ENCODE measurements at places on chromosomes 5 and 9.

DNA sequence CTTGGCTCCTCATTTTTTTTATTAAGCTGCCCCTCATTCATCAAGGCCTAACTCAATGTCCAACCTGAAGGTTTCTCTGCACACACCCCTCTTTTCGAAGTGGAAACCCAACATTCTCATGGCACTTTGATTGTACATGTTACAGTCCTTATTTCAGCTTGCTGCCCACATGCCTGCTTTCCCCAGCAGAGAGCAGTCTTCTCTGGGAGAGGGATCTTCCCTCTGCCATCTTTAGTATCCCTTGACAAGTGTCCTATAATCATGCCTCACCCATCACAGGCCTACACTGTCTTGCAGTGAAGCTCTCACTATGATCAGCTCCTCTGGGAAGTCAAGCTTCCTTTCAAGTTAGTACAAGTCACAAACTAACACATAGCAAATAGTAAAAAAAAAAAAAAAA, 175.1 kb downstream of the ACER2 start:
- DNase-seq: no peak

- no peak for DNase-seq
These were observed 135.2 kb upstream of the HMHB1 start for GRCh38 chr5:143676802-143677201.

DNA sequence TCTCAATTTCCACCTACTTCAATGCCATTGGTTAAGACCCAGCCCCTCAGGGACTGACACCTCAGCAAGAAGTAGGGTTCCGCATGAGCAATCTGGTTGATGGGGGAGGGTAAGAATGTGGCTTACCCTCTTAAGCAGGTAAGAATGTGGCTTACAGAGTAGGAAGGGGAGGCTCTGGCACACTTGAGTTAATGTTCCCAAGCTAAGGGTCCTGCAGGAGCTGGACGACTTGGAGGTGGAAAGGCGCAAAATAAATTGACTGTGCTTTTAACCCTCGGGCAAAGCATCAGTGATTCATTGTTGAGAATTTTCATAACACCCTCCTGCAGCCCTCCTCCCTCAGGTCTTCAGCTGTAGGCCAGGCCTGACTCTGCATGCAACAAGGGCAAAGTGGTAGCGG, 24.9 kb upstream of the ADRA1B start:
- DNase-seq: no peak

- DNase-seq: no peak
These were observed 193.4 kb downstream of the ARRDC3 start for GRCh38 chr5:91189480-91190313.

DNA sequence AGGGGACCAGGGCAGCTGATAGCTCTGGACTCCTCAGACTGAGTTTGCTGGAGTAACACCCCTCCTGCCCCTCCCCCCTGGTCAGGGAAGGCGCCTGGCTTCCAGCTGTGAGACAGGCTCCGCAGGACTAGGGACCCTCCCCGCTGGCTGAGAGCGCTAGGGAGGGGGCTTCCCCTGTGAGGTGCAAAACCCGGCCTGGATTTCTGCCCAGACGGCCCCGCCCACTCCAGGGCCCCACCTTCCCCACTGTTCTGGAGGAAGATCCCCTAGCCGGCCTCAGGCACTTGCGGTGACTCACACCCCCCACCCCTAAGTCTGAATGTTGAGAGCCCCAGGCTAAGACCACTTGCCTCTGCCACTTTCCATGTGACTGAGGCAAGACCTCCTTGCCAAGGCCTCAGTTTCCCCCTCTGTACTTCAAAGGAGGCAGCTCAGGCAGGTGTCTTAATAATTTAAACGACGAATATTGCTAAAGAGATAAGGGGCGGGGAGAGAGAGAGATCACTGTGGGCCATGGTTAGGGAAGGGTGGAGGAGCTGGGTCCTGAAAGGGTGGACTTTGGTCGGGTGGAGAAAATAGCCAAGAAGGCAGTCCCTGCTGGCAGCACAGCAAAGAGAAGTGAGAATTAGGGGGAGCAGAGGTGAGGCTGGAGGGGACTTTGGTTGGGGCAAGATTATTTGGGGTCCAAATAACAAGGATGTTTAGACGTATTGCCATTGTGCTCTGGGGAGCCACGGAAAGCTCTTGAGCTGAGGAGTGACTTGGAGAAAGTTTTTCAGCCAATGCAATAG, 1.0 kb upstream of the DAB2IP start:
- DNase-seq: no peak

- no peak for DNase-seq
These were observed 474.7 kb downstream of the TLE4 start for GRCh38 chr9:80046481-80046880.

DNA sequence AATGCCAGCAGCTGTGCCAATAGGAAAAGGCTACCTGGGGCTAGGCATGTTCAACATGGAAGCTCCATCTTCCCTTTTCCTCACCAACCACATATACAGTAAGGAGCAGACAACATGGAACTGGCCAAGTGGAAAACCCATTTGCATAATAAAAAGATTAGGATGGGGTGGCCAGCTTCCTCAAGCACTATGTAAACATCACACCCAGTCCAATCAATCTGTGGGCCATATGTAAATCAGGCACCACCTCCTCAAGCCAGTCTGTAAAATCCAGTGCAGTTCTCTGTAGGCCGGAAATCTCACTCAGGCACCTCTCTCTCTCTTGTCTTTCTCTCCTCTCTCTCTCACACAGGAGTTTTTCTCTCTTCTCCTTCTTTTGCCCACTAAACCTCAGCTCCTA, 360.2 kb upstream of the GRIA1 start:
- no peak for DNase-seq

- DNase-seq: peak; percentile 7
These were observed 1.3 kb downstream of the MACIR start for GRCh38 chr5:103259705-103260355.

- no peak for DNase-seq
These were observed 17.0 kb upstream of the IPPK start for GRCh38 chr9:92686954-92687353.

DNA sequence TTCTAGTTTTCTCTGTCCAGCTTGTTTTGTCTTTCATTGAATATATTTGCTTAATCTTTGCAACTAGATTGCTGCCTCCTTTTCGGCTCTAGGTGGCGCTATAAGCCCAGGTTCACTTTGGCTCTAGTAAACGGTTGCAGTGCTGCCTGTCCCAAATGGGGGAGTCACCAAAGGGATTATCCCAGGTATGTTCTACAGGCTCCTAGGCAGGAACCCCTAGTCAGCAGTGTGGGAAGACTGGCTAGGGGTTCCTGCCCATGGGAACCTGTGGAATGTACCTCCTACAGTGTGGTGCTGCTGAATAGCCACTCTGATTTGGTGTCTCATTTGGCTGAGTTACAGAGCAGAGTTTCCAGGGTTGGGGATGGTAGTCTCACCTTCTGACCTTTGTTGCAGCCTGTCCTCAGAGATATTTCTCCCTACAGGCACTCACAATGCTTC, 85.2 kb downstream of the ARSB start:
- no peak for DNase-seq

DNA sequence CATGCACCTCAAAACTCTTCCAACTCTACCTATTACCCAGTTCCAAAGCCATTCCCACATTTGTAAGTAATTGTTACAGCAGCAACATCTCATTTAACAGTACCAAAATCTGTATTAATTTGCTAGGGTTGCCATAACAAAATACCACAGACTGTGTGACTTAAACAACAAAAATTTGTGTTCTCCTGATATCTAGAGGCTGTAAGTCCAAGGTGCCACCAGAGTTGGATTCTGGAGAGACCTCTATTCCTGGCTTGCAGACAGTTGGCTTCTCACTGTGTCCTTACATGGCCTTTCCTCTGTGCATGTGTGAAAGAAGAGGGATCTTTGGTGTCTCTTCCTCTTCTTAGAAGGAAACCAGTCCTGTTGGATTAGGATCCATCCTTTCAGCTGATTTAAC, 203.8 kb upstream of the PIK3R1 start:
- DNase-seq: no peak
